MM.1S (cell line): ENCODE measurements at places on chromosomes 3 and 15.

- no peak for DNase-seq
Observed at GRCh38 chr3:13715167-13715954, 164.5 kb downstream of the WNT7A start.

DNA sequence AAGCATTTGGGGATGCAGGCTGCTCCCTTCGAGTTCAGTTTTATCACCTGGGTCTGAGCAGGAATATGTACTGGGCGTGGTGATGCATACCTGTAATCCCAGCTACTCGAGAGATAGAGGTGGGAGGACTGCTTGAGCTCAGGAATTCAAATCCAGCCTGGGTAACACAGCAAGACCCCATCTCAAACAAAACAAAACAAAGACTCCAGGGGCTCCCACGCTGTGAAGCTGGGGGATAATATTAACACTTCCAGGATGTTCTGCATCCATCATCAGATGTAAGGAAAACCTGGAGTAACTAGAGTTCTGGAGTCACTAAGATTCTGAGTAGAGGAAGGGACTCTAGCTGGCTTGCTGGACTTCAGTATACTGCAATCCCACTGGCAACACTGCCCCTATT lies 40.6 kb downstream of the LYZL4 start:
- no peak for DNase-seq

DNA sequence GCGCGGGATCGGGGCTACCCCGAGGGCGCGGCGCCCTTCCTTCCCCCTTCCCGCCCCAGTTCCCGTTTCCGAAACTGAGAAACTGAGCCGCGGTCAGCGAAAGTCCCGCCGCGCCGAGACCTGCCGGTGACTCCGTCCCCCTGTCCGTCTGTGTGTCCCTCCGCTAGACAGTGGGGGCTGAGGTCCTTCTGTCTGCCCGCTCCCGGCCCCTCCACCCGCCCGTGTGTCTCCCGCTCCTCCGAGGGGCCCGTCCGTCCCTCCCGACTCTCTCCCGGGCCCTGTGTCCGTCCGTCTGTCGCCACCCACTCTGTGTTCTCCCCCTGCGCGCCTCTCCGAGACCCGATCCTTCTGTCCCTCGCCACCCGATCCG lies 426 bp downstream of the PRKCD start:
- peak; percentile 31 for DNase-seq

DNA sequence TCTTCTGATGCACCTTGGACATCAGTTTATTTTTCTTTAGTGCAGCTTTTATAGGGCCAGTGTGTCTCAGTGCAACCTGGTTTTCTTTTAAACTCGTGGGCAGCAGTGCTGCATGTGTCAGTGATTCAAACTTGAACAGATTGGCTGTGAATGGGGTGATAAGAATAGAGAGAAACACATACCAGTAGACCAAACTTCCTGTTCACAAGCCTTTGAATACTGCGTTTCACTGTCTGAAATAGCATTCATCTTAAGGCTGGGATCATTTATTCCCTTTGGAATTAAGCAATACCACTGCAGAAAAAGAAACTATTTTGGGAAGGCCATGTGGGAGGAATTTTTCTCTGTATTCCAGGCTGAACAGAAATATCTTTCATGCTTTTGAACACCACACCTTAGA lies 51.7 kb downstream of the PHLDB2 start:
- DNase-seq: no peak

- no peak for DNase-seq
Observed at GRCh38 chr15:72534523-72534922, 60.4 kb downstream of the ARIH1 start.

GRCh38 chr3:33597257-33597689 lies 120.8 kb downstream of the CLASP2 start:
- no peak for DNase-seq

- DNase-seq: no peak
Observed at GRCh38 chr15:86392296-86392695, 312.6 kb downstream of the AGBL1 start.

DNA sequence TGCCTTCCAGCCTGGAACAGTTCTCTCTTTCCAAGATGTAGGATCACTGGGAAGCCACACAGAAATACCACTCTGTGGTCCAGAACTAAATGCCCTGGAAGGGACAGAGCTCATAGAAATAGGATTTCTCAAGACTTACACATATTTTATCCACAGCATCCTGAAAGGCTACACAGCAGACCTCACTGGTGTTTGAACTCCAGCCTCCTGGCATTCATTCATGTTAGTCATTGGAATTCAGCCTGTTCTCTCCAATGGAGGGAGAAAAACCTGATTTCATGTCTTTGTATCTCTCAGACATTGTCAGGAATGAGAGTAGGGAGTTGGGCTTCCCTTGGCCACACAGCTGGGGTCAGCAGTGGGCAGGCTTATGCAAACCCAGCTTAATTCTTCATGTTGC lies 121.1 kb upstream of the PPP2R3A start:
- no peak for DNase-seq

DNA sequence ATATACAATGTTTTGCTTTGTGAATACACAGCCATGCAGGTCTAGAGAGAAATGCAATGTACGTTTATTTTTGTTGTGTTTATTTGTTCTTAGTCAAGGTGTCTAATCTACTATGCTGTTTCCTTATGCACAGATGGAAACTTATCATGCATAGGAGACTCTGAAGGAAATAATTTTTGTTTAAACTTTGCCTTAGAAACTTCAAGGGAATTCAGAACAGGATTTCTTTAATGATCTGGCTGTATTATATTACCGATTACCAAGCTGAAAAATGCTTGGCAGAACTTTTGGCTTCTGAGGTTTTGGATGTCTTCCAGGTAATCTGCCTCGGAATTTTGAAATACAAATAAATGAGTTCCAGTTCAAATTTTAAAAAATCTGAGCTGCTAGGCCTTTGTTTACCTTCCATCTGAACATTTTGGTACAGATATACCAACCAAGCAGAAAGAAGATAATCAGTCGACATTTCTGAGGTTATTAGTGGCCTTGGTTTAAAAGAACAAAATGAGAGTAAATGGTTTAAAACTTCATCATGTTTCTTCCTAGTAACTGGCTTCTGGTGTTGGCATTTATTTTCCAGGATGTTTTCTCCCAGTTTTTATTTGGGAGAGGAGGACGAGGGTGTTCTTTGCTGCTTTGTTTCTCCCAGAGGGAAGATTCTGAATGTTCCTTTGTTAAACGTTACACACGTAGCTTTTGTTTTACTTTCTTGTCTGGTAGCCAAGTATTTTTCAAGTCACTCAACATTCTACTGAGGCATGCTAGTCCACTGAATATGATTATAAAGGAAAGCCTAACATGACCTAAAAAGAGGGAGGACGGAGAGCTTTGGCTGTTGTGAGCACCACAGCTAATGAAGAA lies 421.8 kb upstream of the TBL1XR1 start:
- no peak for DNase-seq

GRCh38 chr3:185242642-185243041 lies 11.2 kb downstream of the EHHADH start:
- DNase-seq: no peak

DNA sequence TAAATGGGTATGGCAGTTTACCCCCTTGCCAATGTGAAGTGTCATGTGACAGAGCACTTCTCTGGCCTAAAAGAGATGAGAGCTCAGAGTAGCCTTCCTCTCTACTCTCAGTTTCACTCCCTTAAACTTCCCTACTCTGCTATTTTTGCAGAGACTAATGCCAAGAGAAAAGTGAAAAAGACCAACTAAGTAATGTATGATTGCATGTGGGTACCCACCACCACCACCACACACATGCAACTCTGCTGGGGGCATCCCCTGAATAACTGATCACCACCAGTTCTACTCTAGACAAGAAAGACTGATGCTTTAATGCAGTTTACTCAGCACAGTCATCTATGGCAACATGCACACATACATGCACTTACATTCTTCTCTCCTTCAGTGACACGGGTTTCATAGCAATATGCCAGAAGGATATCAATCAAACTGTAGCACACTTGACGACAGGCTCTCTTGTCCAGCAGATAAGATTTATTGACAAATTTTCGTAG lies 31.3 kb downstream of the SHQ1 start:
- DNase-seq: peak; percentile 86

DNA sequence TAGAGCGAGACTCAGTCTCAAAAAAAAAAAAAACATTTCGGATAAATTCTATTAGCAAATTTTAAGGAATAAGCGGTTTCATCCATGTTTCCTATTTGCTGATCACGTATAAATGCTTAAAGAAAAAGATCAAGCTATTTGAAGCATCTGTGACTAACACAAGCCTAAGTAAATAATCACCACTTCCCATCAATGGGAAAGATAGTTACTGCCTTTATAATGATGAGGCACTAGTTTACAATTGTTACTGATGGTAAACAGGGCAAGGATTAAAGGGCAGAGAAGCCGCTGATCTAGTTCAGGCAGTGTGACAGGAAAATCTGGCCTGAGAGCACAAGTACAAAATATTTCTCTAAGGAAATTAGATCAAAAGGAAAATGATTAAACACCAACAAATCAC lies 13.7 kb downstream of the CLPX start:
- DNase-seq: no peak

- no peak for DNase-seq
Observed at GRCh38 chr3:59472541-59472940, 422.7 kb upstream of the CFAP20DC start.

DNA sequence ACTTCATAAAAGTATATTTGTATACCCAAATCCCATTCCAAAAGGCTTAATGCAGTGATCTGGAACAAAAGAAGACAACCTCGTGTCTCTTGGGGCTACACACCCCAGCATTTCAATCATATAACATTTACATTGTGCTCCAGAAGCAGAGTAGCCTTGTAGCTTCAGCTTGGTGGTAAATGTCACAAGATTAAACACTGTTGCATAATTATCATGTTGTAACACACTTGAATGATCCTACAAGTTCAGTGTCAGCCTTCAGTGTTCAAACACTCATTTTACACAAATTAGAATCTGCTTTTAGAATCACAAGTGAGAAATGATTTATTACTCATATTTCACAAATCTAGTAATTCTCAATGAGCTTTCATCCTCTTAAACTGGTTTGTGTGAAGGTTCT lies 122.6 kb downstream of the CNTN3 start:
- DNase-seq: no peak

DNA sequence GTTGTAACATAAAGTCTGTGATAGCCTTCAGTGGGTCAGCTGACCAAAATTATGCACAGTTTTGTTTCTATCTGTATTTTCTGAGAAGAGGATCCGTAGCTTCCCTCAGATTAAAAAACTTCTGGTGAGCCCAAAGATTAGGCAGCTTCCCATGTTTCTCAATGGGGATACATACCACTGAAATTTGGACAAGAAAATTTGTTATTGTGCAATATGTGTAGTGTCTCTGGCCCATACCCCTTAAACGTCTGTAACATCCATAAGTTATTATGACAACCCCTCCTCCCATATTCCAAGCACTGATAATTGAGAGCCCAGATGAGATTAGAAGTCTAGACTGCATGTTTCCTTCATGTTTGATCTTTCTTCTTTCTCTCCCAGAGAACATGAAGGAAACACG lies 1.9 kb upstream of the MITF start:
- DNase-seq: no peak

DNA sequence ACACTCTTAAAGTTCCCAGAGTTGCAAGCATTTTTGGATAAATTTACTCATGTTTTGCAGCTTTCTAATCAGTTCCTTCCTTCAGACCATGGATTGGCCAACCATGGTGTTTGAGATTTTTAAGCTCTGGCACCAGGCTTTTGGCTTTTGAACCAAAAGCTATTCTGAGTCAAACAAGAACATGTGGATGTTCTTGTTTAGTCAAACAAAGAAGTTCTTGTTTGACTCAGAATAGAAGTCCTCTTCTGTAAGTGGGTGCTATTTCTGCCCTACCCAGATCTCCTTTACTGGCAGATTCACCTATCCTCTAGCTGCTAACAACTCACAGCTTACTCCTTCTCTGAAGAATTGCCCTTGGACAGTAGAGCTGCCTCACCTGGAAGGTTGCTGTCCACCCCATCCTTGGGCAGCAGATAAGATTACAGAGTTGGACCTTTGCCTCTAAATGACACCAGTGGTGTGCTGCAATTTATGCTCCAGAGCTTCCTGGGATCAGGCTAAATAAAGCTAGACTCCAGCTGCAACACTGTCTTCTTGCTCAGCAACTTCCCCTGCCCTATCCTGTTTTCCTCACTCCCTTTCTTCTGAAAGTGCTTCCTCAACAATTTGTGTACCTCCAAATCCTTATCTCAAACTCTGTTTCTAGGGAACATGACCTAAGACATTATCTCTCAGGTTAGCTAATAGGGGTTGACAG lies 65.6 kb downstream of the COL6A6 start:
- no peak for DNase-seq

DNA sequence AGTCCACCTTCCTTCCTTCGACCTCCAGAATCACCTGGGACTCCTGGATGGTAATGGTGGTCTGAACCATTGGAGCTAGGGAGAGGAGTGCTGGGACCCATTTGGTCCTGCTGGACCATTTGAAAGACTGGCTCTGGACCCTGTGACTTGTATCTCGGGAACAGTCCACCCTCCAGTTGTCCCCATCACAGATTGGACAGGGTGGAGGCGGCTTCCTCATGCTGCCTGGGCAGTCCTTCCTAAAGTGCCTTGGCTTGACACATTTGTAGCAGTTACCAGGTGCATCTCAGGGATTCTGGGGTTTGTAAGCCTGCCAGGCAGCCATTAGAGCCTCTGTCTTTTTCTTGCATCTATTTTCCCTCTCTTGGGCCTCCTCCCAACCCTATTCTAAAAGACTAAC lies 758.1 kb downstream of the NAALADL2 start:
- DNase-seq: no peak

DNA sequence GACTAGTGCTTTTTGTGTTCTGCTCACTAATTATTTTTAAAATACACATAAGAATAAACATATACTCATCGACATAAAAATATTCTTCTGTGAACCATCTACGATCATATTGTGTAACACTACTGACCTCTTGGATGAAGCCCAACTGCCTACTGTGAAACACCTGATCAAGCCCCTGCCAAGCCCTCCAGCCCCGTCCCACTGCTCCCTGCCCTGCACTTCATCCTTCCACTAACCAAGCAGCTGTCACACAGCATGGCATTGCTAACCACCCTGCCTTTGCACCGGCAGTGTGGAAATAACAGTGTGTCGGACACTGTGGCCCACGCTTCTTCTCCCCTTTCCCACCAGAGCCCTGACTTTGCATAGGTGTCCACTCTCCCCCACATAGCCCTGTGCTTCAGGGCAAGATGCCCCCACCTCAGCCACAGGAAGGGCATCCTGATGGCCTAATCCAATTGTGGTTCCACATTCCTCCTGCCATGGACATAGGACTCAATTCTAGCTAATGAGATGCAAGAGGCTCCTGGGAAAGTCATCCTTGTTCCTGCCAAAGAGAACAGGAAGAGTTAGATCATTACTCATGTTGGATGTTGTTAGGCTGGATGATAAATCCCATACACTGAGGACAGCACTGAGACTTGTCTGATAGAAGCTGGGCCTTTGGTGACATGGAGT lies 35.0 kb upstream of the ARID3B start:
- DNase-seq: no peak
